ENCODE measurements at places on chromosomes 7 and 10.

DNA sequence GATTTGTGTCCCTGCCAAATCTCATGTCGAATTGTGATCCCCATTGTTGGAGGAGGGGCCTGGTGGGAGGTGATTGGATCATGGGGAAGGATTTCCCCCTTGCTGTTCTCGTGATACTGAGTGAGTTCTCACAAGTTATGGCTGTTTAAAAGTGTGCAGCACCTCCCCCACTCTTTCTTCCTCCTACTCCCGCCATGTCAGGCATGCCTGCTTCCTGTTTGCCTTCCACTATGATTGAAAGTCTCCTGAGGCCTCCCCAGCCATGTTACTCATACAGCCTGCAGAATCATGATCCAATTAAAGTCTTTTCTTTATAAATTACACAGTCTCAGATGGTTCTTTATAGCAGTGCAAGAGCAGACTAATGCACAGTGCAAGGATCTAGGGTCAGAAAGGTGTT is 75.4 kb downstream of the CALD1 start:
- no peak for DNase-seq

- no peak for DNase-seq
Observed at GRCh38 chr10:31399171-31399570, 80.2 kb downstream of the ZEB1 start.

DNA sequence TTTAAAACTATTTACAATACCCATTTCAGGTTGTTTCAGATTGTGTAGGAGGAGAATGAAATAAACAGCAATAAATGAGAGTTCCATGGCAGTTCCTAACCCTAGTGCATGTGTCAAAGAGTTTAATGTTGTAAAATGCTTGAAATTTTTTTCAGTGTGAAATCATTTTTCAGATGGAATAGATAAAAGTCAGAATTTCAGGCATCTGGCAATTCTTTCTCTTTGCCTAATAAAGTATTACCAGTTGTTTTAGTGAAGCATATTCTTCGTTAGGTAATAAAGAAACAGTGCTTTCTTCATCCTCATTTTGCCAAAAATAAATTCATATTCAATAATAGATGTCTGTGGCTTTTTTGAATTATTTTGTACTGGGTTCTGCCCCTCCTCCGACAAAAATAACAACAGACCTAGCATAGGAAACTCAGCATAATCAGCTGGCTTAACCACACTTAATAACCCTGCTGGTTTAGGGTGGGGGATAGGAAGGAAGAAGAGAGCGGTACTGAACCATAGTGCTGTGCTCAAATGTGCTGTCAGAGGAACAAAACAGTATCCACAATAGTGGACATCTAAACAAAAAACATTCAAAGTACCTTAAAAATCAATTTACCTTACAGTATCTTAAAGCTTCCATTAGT is 39.1 kb downstream of the MINDY3 start:
- no peak for DNase-seq

DNA sequence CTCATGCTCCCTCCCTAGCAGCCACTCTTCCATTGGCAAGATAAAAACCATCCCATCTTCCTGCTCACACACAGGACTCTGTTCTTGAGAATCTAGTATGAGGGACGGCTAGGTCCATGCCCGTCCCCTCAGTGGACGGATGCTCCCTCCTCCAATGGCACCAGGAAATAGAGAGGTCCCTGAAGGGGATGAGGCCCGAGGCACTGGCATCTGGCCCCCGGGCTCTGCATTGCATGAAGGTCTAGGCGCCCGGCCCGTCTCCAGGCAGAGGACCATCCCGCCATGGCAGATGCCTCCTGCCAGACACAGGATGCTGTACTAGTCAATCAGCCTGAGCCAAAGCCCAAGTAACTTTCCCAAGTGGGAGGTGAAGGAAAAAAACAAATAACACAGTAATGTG is 15.0 kb downstream of the PRKAG2 start:
- no peak for DNase-seq

- peak; percentile 42 for DNase-seq
Observed at GRCh38 chr7:19754521-19755116, 18.8 kb downstream of the TMEM196 start.

DNA sequence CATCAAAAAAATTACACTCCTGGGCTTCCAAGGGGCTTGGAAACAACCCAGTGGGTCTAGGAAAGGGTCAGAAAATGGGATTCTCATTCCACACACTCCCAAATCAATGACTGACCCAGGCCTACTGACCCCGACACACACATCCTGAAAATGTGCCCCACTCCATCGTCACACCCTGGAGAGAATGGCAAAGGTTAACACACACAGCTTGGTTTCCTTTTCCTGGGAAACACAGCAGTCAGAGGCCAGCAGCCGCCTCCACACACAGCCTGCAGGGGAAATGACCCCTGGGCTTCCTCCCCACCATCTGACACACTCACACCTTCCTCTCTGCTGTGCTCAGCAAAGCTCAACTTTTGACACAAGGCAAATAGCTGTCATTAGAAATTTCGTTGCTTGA is 42.9 kb downstream of the SH3PXD2A start:
- DNase-seq = no peak

- no peak for DNase-seq
Observed at GRCh38 chr10:3606309-3606708, 178.7 kb downstream of the KLF6 start.

GRCh38 chr7:33091111-33091531 is 18.1 kb downstream of the RP9 start:
- DNase-seq = no peak

- DNase-seq = no peak
Observed at GRCh38 chr10:59332581-59332980, 29.8 kb downstream of the FAM13C start.

GRCh38 chr7:99406557-99406956 is 1.8 kb downstream of the PDAP1 start:
- no peak for DNase-seq

- DNase-seq = no peak
Observed at GRCh38 chr10:97564776-97565175, 7.8 kb upstream of the ANKRD2 start.

DNA sequence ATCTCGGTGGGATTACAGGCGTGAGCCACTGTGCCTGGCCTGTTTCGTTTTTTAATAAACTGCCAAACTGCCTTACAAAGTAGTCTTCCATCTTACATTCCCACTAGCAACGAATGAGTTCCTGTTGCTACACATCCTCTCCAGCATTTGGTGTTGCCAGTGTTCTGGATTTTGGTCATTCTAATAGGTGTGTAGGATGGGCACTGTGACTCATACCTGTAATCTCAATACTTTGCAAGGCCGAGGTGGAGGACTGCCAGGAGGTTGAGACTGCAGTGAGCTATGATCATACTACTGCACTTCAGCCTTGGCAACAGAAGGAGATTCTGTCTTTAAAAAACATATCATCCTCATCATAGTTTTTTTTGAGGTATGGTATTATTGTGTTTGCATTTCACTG is 21.4 kb upstream of the RSBN1L start:
- DNase-seq = peak; percentile 71

DNA sequence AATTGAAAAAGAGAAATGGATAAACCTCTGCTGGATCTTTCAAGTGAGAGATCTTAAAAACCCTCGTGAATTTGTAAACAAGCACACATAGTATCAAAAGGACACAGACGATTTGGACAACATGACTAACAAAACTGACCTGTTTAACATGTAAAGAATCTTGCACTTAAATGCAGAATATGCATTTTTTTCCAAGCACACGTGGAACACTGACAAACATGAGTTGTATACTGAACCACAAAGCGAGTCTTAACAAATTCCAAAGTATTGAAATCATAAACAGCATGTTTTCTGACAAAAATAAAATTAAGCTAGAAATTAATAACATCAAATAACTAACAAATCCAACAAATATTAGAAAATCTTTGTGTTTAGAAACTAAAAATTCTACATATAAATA is 65.0 kb upstream of the ZNF746 start:
- DNase-seq = no peak

- DNase-seq = no peak
Observed at GRCh38 chr7:78634093-78634492, 819.4 kb downstream of the MAGI2 start.

DNA sequence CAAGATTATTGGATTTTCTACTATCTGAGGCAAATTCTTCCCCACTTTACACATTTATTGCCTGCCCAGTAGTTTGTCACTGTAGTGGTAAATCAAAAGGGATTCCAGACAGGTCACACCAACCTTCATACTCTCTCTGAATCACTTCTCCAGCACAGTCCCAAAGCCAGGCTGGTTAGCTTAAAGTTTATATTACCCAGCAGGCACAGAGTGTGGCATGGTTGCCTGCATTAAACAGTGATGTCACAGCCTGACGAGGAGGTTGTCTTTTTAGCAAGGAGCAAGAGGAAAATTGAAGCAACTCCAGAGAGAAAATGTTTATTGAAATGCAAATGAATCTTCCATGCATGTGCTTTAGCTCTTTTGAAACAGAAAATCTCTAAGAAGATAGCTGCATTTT is 375.5 kb upstream of the CELF2 start:
- DNase-seq = no peak

GRCh38 chr7:10343108-10343507 is 630.6 kb upstream of the PHF14 start:
- no peak for DNase-seq

DNA sequence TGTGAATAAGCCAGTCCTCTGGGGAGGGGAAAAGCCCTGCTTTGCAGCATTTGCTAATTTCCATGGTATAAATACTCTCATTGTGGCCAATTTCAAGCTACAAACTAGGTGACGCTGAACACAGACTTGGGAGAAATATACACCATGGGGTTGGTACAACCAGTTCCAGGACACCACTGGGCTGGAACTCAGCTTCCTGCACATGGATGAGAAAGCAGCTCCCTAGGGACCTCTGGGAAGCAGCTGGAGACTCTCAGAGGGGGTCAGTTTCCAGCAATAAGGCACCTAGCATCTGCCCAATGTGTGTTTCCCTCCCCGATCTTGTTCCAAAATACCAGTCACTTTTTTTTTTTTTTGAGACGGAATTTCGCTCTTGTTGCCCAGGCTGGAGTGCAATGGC is 56.8 kb upstream of the WDR11 start:
- DNase-seq = no peak

- DNase-seq = no peak
Observed at GRCh38 chr7:8823486-8823885, 390.1 kb downstream of the NXPH1 start.

GRCh38 chr7:94250987-94251386 is 143.7 kb upstream of the COL1A2 start:
- no peak for DNase-seq

DNA sequence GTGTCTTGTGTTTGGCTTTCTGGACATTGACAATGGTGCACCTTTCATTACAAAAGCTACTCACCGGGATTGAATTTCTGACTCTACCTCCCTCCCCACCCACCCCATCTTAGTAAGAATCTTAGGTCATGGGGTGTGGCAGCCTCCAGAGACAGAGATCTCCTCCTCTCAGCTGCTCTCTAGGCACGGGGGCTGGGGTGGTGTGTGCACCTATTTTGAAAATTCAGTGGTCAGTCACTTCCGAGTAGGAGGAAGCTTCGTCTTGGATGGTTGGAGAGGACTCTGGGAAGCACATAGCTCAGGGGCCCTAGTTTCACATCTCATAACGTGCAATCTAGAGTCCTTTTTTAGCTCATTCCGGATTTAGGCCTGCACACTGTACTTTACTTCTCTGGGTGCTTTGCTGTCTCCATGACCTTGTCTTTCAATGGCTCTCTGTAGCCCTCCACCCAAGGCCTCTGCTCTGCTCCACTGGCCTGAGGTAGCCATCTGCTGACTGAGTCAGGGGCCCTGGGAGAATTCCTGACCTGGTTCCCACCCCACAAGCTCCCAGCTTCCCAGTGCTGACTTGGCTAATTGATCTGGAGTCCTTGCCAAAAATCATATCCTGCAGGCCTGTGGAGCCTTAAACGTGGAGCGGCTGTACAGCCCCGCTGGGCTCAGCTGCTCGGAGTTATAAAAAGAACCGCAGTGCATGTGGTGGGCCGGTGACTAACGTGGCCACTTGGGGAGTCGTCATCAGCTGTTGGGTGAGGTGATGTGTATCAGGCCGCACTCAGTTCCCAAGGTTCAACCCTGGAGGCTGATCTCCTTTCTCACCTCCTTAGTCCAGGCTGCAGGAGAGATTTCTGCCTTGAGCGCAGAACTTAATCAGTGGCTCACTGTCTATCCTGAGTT is 19.3 kb upstream of the ADAMTS14 start:
- DNase-seq = no peak

DNA sequence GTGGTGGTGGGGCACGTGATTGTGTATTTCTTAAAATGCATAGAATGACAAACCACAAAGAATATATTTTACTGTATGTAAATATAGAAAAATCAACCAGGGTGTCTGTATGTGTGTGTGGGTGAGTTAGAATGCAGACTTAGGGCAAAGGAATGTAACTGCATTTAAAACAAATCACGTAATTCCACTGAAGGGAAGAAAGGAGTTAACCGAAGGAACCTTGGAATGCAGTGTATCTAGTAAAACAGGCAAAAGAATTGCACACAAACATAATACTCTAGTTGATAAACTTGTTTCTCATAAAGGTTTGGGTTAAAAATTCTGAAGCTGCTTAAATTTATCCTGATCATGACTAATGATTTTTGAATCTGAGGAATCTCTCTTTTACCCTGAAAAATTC is 134.9 kb downstream of the ADRA2A start:
- DNase-seq = no peak

DNA sequence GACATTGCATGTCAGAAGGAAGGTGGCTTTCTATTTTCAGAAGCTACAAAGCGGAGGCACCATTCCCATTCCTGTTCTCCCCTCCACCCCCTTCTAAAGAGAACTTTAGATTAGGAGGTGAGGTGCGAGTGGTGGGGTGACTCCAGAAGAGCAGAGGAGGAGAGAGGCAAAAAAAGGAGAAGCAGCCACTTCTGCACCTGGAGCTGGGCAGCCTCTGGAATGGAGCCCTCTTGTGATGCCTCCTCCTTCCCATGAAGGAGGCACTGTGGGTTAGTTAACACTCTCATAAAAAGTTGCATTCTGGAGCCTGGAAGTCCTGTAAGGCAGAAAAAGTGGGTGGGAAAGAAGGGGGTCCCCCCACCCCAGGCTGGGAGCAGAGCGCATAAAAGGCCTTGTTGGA is 4.8 kb downstream of the PTF1A start:
- DNase-seq = no peak

DNA sequence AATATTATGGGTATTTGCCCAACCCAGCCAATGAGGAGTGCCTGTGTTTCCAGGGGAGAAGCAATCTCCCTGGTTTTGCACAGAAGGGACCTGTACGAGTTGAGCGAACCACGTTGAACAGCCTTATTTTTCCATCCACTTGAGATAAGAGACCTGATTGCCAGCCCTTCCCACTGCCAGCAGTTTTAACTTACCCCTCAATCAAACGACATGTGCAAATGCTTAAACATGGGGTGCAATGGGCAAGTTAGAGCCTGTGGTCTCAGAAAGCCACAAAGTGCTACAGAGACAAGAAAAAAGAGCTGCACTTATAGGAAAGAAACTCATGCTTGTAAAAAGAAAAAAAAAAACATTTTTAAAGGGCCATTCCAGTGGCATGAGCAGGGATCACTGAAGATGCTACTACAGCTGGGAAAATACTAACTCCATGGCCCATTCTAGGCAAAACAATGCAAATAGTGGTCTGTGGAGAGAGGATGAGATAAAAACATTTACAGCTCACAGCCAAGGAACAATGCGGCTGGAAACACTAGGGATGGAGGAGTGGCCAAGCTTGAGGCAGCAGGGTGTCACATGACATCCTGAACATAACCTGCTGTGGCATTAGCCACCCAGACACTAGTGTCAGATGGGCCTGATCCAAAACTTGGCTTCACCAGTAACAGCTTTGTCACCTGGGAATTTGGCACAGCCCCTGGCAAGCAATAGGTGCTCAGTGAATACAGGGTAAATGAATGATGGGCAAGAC is 162.8 kb downstream of the ELMO1 start:
- DNase-seq = no peak
